ENCODE measurements at places on chromosomes 16 and 17.

DNA sequence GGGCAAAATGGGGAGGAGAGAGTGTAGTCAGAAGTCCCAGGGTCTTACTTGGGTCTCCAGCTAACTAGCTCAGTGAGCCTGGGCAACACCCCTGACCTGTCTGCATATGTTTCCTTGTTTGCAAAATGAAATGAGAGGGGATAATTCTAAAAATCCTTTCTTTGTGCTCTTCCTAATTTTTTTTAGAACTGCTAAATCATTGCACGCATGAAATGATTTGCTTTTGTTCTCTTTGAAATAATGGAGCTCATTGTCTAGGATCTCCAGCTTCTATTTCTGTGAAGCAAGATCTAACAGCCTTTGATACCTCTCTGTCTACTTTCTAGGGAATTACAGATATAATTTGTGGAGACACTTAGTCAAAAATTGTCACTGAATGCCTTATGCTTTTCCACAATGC, 181.3 kb downstream of the CDH13 start:
- DNase-seq: no peak

DNA sequence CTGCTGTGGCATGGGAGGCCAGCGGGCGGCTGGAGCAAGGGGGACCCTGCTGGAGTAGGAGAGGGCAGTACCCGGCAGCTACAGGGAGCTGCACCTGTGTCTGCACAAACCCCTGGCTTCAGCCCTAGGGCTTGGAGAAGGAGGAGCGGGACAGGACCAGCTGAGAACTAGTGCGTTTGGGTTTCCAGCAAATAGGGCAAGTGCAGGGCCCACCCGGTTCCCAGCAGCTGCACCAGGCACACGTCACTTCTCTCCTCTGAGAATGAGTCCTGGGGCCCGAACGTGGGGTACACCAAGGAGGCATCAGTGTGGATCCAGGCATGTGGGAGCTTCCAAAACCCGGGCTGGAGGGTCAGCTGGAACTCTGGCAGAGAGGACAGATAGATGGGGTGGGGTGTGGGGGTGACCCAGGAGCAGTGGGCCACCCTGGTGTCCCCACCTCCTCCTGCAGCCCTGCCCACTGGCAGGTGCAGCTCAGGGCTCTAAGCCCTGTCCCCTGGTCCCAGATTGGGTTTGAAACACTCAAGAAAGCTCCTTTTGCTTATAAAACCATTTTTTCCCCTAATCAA, 5.6 kb downstream of the C16orf89 start:
- DNase-seq: no peak

DNA sequence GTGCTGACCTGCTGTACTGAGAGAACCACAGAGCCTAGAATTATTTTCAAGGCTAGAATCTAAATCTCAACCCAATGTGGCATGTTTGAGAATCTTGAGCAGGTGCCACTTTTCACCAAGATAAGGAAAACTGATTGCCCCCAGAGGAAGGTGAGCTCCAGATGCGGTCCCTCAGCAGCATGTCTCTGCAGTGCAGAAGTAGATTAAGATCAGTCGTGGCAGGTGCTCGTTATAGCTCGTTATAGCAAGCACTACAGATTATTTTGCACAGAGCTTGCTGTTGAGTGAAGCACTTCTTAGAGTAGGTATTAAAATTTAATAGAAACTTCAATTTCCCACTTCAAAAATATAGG, 176.0 kb downstream of the AATF start:
- no peak for DNase-seq

GRCh38 chr17:78057113-78057740, 71.3 kb downstream of the TMC6 start:
- no peak for DNase-seq

GRCh38 chr17:74524653-74525464, 6.4 kb downstream of the CD300LB start:
- DNase-seq: no peak

GRCh38 chr16:2082983-2083364, 35.2 kb downstream of the TSC2 start:
- DNase-seq: no peak

GRCh38 chr16:78275420-78275819, 176.0 kb downstream of the WWOX start:
- DNase-seq: no peak

DNA sequence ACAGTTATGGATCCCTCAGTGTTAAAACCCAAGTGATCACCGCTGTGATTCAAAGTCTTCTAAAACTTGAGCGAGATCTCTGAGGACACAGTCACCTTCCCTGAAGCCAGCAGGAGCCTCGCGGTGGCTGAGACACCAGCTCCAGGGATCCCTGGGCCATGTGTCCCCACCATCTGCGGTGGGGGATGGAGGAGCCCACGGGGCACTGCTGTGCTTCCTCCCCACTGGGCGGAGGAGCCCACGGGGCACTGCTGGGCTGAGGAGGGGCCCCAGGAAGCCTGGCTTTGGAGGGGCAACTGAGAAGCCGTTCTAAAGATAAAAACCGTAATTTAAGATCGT, 65.7 kb upstream of the METRNL start:
- DNase-seq: no peak

DNA sequence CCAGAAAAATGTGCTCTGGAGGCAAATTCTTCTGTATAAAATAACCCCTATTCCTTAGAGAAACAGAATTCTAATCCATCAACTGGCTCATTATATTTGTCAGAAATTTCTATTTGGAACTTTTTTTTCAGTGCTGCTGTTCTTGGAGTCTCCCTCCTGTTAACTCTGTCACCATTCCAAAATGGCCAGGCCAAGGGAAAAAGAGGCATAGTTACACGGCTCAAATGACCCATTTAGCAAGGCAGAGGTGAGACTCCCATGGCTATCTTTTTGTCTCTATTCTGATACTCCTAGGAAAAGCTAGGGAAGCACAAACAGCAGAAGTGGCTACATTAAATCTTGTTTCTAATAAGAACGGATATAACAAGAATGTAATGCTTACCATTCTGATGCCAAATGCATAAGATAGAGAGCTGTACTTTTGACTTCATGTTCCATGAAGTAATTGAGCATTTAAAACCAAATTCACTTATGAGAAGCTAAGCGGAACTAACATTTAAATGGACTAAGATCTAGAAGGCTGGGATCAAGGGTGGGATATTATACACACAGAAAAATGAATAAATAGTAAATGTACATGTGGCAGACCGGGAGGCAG, 64.4 kb upstream of the CORO6 start:
- no peak for DNase-seq

DNA sequence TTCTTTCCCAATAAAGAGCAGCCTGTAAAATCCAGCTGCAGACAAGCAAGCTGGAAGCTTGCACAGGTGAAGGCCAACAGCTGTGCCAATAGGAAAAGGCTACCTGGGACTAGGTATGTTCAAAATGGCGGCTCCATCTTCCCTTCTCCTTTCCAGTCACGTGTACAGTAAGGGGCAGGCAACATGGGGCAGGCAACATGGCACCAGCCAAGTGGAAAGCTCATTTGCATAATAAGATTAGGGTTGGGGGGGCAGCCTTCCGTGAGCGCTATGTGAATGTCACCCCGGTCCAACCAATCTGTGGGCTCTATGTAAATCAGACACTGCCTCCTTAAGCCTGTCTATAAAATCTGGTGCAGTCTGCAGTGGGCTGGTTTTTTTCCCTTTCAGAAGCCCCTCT, 31.3 kb downstream of the TVP23A start:
- no peak for DNase-seq

DNA sequence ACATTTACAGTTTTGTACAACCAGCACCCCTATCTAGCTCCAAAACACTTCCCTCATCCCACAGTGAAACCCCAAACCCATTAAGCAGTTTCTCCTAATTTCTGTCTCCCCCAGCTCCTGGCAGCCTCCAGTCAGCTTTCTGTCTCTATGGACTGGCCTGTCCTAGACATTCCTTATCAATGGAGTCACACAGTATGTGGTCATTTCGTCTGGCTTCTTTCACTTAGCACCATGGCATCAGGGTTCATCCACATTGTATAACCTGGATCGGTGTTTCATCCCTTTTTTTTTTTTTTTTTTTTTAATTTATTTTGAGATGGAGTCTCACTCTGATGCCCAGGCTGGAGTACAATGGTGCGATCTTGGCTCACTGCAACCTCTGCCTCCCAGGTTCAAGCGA, 68.5 kb downstream of the ZDHHC7 start:
- DNase-seq: no peak

- peak; percentile 70 for DNase-seq
These were observed 134.6 kb downstream of the GAS7 start for GRCh38 chr17:10063730-10064241.

GRCh38 chr17:1617620-1618174, 10.9 kb downstream of the SLC43A2 start:
- no peak for DNase-seq

GRCh38 chr17:27247958-27248342, 46.0 kb upstream of the WSB1 start:
- no peak for DNase-seq

GRCh38 chr16:49697631-49698452, 158.1 kb downstream of the ZNF423 start:
- no peak for DNase-seq

DNA sequence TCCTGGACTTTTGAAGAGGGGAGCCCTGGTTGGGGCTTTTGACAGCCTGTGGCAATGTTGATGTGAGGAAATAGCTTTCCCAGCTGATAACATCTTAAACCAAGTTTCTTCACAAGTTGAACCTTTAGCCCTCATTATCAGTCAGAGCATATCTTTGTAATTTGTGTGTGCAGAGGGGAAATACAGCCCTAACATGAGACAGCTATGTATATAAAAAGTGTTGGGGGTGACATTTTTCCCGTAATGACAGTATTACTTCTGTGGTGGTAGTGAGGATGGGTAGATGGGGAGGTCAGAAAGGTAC, 221.1 kb downstream of the FTO start:
- no peak for DNase-seq

DNA sequence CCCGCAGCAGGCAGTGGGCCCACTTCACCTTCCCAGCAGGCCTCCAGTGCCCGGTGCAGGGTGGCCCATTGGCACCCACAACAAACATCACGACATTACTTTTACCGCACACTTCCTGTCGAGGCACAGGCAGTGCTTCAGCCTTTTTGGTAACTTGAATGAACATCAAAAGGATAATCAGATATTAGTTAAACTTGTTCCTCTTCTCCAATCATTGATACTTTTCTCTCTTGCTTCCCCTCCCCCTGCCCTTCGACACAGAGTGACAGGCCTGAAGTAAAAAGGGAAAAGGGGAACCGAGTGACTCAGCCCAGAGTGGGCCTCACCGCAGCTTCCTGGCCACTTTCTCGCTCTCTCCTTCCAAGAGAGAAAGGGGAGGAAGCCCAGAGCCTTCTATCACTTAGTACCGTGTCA, 507.0 kb downstream of the MAF start:
- no peak for DNase-seq

DNA sequence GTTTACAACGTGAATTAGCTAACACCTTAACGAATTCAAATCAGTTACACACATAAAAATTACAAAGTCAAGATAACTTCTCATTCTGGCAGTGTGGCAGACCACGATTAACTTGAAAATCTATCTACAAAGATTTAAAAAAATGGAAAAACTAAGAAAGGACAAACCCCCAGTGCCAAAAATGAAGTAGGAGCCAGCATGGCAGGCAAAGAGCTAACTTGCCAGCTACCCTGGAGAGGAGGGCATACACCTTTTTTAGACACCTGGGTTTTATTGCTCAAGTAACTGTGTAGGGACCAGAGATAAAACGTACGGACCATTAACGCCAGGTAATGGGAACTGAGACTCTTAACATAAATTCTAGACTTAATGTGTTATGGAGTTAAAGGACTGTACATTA, 2.5 kb downstream of the TAF15 start:
- no peak for DNase-seq

GRCh38 chr16:15948532-15949209, 745 bp upstream of the ABCC1 start:
- no peak for DNase-seq

DNA sequence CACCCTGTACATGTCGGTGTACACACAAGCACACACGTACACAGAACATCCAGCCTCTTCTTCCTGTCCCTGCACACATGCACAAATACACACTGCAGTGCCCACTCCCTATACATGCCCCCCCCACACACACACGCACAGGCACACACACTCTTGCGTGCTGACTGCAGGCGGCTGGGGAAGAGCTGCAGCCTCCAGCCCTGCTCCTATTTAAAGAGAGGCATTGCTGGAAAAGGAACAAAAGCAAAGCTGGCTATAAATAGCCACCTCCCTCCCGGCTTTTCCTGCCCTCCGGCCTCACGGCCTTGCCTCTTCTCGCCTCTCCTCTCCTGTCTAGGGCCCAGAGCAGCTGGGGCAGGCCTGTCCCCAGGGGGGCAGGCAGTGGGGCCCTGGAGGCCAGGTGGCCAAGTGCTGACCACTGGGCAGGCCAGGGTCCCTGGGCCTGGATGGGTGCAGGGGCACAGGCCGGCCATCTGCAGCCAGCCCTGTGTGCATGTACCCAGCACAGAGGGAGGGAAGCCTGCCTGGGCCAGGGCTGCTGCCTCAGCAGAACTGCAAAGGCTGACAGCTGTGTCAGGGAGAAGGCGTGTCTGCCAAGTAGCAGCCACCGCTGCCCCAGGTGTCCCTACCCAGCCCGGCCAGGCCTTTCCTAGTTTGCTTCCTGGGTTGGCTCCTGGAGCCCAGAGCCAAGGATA, 25.4 kb downstream of the RTN4RL1 start:
- peak; percentile 40 for DNase-seq

GRCh38 chr17:51120357-51120738, 320 bp downstream of the SPAG9 start:
- DNase-seq: peak; percentile 15

- DNase-seq: no peak
These were observed 1722.1 kb downstream of the TP53TG3F start for GRCh38 chr16:35181422-35182030.

DNA sequence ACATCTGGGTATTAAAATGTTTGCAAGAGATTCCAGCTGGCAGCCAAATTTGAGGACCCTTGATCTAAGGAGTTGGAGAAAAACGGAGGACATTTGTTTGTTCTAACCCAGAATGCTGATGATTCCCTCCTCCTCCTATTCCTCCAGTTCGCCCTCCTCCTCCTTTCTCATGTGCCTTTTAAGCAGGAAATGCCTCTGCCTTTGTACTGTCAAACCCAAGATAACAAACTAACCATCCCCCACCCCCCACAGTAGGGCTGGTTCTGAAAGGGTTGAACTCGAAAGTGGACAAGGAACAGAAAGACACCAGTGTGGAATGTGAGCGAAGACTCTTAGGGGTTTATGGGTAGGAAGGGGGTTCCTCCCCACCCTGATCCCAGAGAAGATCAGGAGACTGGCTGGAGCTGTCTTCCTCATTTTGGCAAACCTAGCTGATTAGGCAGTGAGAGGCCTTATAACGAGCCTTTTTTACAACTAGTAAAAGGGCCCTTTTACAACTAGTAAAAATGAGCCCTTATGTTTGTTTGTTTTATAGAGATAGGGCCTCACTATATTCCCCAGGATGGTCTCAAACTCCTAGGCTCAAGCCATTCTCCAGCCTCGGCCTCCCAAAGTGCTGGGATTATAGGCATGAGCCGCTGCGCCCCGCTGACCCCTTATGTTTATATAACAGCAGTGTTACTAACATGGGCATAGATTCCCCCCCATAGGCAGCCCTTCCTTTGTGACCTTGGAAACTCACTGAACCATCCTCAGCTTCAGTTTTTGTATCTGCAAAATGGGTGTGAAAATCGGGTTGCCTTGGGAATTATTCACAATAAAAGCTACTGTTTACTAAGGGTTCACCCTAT, 975 bp downstream of the CHD9 start:
- DNase-seq: peak; percentile 88
